RWPE1 (cell line): ENCODE measurements at places on chromosomes 1 and 21.

GRCh38 chr1:84585803-84586202, 11.6 kb upstream of the CTBS start:
- DNase-seq = no peak

DNA sequence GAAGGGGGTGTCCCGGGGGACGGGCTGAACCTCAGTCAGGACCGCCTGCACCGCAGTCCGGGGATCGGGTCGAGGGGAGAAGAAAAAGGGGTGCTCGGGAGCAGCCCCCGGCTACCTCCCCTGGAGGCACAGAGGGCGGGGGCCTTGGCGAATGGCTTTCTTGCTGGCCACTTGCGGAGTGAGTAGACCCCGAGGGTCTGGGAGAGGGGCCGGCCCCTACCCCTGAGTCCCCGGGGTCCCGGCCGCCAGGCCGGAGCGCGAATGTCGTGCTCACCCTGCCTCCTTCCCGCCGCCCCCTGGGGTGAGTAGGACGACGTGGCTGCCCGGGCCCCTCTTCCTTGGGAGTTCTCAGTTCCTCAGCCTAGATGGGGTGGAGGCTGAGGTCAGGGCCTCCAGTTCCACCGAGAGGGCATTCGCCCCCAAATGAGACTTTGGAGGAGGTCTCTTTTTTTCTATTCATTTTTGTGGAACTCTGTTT, 113.0 kb downstream of the OSBPL9 start:
- peak; percentile 41 for DNase-seq

GRCh38 chr1:217419194-217419551, 211.7 kb downstream of the GPATCH2 start:
- no peak for DNase-seq

DNA sequence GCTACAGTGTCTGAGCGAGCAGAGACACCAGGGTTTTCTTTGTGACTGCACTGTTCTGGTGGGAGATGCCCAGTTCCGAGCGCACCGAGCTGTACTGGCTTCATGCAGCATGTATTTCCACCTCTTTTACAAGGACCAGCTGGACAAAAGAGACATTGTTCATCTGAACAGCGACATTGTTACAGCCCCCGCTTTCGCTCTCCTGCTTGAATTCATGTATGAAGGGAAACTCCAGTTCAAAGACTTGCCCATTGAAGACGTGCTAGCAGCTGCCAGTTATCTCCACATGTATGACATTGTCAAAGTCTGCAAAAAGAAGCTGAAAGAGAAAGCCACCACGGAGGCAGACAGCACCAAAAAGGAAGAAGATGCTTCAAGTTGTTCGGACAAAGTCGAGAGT, 2.7 kb downstream of the ZBTB18 start:
- DNase-seq = no peak

GRCh38 chr1:228361314-228362140, 45.1 kb downstream of the TRIM11 start:
- no peak for DNase-seq

DNA sequence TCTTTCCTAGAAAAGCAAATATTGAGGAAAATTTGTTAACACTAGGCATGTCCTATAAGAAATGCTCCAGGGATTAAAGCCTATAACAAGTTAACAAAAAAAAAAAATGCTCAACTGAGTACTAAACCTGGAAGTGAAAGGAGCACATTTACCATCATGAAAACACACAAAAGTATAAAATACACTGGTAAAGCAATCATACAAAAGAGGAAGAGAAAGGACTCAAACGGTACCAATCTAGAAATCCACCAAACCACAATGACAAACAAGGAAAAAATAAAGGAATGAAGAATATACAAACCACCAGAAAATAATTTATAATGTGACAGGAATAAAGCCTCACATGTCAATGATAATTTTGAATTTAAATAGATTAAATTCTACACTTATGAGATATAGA, 21.2 kb downstream of the CD1E start:
- DNase-seq = no peak

- DNase-seq = no peak
Observed at GRCh38 chr1:53276153-53276901, 38.0 kb upstream of the MAGOH start.

DNA sequence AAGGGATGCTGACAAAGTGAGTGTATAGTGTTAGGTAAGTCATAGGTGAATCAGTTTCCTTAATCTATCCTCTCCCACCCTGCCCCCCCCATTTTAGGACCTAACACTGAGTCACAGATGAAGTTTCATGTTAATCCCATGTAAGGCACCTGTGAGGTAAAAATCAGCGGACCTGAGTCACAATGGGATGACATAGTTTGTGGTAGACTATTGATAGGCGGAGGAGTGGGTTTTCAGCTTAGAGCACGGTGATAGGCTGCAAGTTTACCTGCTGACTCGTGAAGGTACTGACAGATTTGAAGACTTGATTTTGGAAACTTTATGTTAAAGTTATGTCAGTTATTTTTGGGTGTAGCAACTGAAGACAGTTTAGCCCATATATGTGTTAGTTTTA, 1.7 kb downstream of the TOR1AIP1 start:
- peak; percentile 78 for DNase-seq

DNA sequence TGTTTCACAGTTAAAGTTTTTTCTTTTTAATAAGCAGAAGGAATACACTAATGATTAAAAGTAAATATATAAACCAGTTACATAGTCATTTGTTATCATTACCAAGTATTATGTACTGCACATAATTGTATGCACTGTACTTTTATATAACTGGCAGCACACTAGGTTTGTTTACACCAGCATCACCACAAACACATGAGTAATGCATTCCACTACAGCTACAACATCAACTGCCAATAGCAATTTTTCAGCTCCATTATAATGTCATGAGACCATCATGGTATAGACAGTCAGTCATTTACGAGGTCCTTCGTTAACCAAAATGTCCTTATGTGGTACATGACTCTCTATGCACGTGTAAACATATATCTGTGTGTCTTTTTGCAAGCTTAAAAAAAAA, 35.2 kb downstream of the SCYL3 start:
- DNase-seq = no peak

DNA sequence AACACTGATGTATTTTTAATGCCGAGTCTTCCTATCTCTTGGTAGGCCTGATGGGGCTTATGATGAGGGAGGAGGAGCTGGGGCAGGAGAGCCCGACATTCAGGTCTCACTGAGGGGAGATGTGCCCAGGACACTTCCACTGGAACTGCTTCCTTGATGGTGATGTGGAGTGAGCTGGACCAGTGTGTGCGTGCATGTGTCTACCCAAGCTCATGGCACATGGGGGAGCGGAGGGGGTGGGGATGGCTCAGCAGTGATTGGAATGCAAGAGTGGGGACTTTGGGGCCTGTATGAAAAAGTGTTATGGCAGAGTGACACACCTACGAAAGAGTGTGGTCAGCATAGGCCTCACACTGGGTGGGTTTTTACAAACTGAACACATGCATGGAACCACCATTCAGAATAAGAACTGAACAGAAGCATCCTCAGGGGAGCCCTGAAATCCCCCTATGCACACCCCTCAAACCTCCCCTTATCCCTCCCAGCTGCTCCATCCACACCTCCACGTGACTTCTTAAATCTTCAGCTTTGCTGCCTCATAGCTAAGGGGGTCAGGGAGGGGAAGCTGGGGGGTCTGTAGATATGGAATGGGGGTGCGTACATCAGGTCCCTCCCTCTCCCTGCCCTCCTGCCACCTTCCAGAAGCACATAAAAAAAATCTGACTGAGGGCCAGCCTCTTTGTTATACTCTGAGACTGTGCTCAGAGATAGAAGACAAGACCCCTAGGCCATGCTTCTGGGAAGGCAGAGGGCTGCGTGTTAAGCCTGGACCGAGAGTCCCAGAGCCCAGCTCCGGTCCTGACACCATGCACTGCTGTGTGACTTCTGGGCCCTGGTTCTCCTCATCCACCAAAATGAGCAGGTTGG, 11.6 kb downstream of the IL6R start:
- no peak for DNase-seq

DNA sequence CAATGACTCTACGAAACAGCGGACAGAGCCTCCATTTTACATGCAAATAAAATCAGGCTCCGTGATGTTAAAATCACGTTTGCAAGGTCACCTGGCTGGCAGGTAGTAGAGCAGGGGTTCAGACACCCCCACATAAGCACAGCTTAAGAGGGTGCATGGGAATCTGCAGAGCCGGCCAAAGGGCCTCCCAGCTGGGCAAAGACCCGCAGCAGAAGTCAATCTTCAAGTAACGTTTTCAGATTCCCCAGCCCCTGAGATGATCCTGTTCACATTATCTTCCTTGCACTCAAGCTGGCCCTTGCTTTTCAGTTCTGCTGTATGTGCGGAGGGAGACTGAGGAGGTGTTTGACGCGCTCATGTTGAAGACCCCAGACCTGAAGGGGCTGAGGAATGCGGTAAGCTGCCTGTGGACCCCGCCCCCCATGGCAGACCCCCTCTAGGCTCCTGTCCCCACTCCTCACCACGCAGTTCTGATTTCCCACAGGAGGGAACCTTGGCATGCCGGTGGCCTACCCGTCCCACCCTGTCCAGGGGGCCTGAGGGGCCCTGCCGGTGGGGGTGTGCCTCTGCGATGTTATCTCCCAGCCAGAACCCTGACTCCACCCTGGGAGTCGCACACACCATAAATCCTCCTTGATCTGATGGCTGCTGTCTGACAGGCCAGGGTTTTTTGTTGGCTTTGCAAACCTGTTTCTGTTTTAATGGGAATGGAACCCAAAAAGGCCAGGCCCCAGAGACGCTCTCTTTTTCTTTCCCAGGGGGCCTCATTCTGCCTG, 28.2 kb downstream of the GRHL3 start:
- no peak for DNase-seq

DNA sequence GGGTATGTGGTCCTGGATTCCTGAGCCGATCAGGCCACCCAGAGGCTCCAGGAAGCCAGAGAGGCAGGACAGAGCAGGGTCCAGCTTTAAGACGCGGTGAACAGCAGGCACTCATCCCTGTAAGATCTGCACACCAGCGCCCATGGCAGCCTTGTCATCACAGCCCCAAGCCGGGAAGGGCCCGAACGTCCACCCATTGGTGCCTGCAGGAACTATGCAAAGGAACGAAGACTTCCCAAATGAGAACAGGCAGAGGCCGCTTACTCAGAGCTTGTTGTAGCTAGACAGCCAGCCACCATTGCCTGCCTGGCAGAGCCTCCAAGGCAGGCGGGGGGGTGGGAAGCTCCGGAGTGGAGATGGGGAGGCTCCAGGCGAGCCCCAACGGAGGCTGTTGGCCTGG, 12.1 kb upstream of the ARHGEF16 start:
- no peak for DNase-seq

DNA sequence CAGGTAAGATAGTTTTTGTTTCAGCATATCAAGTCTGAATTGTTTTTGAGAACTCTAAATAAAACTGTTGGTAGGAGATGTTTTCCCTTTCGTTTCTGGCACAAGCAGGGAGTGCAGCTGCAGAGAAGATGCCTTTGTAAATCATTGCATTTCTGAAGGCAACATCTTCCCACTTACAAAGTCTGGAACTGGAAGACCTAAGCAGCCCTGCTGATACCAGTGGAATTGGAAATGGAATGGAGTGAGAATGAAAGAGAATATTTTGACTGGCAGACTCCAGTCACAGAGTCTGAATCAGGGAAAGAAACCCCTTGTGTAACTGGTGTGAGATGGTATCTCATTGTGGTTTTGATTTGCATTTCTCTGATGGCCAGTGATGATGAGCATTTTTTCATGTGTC, 815.6 kb downstream of the LTN1 start:
- DNase-seq = no peak

DNA sequence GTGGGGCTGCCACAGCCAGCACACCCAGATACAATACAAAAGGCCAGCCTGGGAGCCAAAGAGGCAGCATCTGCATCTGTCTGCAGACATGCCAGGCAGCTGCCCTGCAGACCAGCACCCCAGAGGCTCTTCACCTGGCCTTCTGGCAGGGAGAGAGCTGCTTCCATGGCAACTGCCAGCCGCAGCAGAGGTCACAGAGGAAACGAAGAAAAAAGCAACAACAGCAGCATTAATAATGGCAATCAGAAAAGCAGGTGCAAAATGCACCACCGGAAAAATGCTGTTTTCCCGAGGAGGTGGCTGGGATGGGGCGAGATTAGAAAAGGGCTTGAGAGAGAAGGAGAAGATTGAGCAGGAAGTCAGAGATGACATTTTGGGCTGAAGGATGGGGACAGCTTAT, 309.5 kb downstream of the PCP4 start:
- no peak for DNase-seq

GRCh38 chr1:238439511-238439910, 548.8 kb upstream of the ZP4 start:
- no peak for DNase-seq

GRCh38 chr1:94772230-94772641, 47.9 kb upstream of the SLC44A3 start:
- peak; percentile 26 for DNase-seq

DNA sequence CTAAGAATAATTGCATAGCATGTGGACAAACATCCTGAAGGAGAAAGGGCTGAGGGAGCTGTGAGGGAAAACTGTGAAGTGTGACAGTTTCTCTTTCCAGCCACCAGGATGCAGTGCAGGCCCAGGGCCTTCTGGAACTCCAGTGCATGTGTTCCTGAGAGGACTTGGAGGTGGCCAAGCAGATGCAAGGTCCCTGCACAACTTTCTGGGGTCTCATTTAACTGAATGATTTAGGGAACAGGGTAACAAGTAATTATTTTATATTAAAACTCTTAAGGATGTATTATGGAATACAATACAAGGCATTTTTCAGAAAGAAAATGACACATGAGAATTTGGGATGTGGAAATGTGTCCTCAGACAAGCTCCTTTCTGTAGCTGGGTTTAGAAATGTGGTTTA, 61.2 kb upstream of the MCOLN3 start:
- DNase-seq = peak; percentile 71

DNA sequence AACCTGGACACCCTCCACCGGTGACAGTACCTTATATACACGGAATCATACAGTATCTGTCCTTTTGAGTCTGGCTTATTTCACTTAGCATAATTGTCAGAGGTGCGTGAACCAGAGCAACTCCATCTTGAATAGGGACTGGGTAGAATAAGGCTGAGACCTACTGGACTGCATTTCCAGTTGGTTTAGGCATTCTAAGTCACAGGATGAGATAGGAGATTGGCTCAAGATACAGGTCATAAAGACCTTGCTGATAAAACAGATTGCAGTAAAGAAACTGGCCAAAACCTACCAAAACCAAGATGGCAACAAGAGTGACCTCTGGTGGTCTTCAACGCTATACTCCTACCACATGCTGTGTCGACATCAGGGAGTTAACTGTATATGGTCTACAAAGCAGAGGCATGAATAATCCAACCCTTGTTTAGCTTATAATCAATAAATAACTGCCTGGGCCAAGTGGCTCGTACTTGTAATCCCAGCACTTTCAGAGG, 1.4 kb upstream of the FDPS start:
- DNase-seq = no peak

- no peak for DNase-seq
Observed at GRCh38 chr1:67564193-67564592, 120.8 kb upstream of the GADD45A start.
